ENCODE measurements at places on chromosomes 4 and X.

DNA sequence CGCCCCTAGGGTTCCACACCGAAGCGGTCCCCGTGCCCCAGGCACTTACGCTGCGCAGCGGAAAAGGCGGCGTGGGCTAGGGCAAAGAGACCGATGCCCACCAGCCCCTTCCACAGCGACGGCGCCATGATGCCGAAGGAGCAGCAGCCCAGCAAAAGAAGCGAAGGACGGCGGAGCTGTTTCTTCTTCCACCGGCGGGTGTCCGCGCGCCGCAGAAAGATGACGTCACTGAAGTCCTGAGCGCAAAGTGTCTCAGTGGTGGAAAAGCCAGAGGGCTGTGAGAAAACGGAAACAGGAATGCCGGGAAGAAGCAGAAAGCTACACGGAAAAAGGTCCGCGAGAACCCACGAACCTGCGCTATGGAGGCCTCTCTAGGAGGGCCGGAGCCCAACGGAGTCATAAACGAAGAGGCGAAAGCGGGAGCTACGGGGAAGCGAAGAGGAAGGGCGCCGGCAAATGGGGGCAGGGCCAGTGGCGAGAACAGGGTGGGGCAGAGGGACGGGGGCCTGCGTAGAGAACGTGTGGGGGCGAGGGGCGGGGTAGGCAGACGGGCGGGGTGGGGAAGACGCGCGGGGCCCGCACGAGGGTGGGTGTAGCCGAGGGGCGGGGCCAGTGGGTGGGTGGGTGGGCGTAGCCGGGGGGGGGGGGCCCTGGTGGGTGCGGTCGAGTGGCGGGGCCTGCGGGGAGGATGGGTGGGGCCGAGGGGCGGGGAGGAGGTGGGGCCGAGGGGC, at the start of gene MMGT1:
Gene MMGT1, minus strand, starts transcription at position 441 of the 731 bp plus-strand sequence. Its CDS starts 313 bp downstream, at position 128.
- DNase-seq, result peak; percentile 91

DNA sequence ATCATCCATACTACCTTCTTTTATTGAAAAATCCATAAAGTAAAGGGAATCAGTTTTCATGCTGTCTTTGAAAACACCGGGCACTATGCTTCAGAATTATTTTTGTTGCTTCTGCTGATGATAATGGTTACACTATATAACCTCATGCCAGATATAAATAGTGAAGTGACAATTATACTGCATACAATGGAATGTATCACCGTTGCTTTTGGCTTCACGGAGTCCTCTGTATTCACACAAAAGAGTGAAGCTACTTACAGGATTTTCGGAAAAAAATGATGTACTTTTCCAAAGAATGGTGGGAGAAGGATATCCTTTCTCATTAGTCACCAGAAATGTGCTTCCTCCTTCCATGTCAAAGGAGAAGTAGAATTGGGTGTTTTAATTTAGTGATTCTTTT, 159.1 kb upstream of the PITX2 start:
- DNase-seq, result no peak

- no peak for DNase-seq
Observed at GRCh38 chr4:114698231-114698630, 99.6 kb downstream of the UGT8 start.

DNA sequence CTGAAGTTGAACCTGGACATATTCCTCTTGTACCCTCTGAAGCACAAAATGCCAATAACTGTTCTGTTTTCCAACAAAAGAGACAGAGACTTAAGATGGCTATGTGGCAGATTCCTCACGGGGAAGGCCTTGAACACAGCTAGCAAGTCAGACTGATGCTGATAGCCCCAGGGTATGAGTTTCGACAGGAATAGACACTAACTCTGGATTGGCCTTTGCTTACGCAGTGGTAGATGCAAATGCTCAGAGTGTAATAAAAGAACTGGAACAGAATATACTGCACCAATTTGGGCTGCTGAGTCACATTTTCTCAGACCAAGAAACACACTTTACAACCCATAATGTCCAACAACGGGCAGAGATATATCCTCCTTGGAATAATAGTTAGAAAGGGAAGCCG, 173.8 kb downstream of the DLG3 start:
- no peak for DNase-seq

- no peak for DNase-seq
Observed at GRCh38 chr4:36414248-36414647, 132.8 kb downstream of the DTHD1 start.

DNA sequence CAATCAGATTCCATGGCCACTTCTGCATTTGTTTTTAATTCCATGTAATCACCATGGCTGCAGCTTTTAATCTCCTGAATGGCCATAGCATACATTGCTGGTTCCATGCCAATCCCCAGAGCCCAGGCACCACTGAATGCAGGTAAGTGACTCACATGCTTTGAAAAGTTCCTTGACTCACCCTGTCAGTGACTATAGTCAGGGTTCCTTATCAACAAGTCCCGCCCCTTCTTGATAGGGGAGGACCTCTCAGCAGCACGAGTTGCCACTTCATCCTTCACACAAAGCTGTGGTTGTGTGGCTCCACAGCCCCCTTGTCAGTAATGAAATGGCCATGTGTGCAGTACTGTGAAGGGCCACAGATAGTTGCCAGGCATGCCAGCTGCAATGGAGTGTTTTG, 516.6 kb downstream of the PPARGC1A start:
- DNase-seq, result no peak

DNA sequence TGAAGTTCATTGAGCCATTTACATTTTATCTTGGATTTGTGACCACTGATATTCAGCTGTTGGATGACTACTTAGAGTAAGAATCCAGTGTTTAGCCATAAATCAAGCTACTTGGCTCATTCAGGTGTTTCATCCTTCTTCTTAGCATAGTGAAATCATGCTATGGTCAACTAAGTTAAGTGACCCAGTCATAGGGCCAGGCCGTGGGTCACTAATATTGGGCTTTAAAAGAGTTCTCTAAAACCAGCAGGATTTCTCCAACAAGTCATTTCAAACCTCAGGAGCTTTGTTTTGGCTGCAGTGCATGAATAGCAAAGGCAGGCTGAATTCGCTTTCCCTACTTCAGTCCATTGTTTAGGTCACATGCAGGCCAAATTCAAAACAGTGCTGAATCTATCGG, 181.0 kb downstream of the MAML3 start:
- DNase-seq, result no peak

- DNase-seq, result no peak
Observed at GRCh38 chr4:130812117-130812765, 1716.3 kb downstream of the C4orf33 start.

GRCh38 chr4:91058345-91058744, 931.2 kb downstream of the CCSER1 start:
- DNase-seq, result no peak

DNA sequence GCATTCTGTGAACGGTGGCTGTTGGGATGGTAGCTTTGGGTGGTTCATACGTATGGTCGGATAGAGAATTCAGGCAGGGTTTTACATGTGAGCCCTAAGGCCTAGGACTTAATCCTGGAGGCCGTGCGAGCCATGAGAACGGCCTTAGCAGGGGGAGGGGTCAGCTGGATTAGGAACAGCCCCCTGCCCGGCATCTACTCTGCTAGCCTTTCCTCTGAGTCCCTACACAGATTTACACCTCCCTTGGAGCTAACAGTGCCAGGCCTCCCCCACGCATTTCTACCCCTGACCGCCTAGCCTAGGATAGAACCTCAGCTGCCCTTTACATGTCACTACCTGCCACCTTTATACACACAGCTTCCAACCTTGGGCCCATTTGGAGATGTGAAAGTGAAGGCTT, 7.1 kb downstream of the PRAF2 start:
- DNase-seq, result no peak

DNA sequence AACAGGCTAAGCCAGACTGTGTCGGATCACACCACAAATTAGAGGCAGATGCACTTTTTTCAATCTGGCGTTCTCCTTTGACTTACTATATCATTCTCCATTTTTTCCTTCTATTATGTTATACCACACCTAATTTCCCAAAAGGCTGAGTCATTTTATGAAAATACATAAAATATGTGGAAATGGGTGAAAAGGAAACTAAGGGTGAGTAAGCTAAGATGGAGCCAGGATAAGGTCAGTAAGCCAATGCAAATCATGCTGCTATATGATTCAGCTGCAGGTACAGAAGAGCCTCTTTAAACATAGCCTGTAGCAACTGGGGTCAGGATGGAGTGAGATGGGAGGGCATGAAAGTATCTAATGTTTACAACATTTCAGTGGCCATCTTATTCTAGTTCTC, 94.0 kb upstream of the TEX13A start:
- no peak for DNase-seq

- DNase-seq, result no peak
Observed at GRCh38 chr4:36757580-36758311, 476.3 kb downstream of the DTHD1 start.

DNA sequence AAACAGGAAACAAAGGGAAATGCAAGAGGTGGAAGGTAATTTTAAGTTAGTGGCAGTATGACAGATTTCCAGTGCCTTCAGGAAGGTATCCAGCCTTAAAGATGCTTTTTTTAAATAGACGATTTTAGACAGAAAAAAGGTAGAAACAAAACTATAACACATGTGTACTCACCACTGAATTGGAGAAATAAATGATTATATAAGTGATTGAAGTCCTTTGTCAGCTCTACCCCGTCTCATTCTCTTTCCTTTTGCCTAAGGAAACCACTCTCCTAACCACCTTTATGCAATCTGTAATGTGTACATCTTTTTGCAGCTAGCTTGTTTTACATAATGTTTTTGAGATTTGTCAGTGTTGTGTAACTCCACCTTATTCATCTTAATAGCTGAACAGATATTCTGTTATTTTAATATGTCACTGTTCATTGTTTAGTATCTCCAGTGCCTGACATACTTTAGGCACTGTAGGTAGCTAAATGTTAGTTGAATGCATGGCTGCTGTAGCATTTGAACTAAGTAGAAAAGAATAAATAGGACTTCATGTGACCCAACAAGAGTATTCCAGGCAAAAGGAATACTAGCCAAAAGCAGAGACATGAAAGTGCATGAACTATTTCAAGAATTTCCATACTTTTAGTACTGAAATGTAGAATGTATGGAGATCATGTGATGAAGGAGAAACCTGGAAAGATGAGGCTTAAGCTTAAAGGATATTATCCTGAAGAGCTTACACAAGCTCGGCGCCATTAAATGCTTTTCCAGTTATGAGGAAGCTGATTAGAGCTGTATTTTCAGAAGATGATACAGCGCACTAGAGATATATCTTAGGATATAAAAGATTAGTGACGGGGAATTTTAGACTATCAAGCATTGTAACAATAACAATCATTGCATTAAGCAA, 865 bp downstream of the FAM200B start:
- DNase-seq, result no peak

DNA sequence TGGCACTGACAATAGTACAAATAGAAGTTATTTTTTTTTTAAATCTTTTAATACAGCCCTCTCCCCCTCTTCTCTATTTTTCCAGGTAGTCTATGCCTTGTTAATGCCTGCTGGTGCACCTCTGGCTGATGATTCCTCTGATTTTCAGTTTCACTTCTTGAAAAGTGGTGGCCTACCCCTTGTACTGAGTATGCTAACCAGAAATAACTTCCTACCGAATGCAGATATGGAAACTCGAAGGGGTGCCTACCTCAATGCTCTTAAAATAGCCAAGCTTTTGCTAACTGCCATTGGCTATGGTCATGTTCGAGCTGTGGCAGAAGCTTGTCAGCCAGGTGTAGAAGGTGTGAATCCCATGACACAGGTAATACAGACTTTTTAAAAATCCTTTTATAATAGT, 99.1 kb downstream of the USP9X start:
- DNase-seq, result no peak

DNA sequence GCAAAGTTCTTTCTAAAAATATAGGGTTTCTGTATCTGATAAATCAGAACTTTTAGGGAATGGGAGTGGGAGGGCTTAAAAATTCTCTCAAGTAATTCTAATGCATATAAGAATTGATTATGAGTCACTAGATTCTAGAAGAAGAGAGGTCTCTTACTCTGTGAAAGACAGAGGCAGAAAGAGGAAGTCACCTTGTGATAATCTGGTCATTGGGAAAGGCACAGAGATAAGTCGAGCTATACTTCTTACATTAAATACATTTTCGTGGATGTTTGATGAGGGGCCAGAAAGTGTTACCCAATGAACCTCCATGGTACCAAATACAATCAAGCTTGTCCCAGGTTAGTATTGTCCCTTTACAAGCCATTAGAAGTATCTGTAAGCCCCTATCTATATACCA, 134.4 kb downstream of the MAD2L1 start:
- no peak for DNase-seq

- peak; percentile 47 for DNase-seq
Observed at GRCh38 chr4:158722291-158722916, 792 bp downstream of the PPID start.

- DNase-seq, result no peak
Observed at GRCh38 chr4:163764569-163764968, 270.1 kb downstream of the TMA16 start.

- DNase-seq, result no peak
Observed at GRCh38 chr4:164955107-164955805, 22.2 kb downstream of the TRIM61 start.

- DNase-seq, result no peak
Observed at GRCh38 chr4:182895791-182896292, 21.3 kb downstream of the DCTD start.

DNA sequence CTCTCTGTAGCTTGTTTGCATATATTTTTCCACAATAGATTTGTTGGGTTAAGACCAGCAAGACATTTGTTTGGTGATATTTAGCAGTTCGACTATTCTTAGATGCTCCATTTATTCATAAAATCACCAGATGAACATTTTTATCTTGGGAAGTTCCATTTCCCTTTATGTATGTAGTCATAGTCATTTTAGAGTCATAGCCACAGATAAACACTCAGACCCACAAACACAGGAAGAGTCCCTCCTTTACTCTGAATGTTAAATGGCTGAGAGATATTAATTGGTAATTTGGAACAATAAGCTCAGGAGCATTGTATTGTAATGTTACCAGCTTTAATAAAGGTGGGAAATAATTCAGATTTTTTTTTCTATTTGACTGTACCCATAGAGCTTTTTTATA, 1608.7 kb downstream of the STIM2 start:
- no peak for DNase-seq

DNA sequence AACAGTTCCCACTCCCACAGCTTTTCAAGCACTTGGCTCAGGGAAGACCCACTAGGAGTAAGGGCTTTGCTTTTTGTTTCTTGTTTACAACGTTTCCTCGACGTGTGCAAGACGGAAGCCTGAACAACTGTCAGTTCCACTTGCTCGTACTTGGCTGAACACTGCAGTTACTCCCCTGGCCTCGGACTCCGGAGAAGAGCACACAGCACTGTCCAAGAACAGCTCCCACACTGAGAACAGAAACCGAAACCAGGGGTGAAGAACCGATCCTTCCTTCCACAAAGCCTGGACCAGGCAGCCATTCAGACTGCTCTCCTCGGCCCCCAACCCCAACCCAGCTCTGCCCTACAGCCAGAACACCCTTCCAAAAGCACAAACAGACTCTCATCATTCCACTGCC, 25.5 kb downstream of the IRF2 start:
- no peak for DNase-seq

DNA sequence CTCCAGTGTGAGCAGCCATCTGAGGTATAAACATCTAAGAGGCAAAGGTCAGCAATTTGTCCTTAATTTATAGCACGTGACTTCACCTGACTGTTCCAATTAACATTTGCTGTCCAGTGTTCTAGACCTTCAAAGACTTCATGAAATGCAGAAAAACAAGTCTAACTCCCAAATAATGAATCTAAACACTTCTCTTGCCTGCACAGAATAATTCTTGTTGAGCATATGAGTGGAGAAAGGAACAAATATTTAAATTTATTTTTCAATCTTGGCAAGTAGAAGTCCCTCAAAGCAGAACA, 12.0 kb downstream of the RFC1 start:
- DNase-seq, result no peak

Measured in D341Med (cell line).